ENCODE measurements at places on chromosomes 12 and 14.

GRCh38 chr14:75306927-75307699, 28.5 kb downstream of the FOS start:
- DNase-seq, result peak; percentile 40

DNA sequence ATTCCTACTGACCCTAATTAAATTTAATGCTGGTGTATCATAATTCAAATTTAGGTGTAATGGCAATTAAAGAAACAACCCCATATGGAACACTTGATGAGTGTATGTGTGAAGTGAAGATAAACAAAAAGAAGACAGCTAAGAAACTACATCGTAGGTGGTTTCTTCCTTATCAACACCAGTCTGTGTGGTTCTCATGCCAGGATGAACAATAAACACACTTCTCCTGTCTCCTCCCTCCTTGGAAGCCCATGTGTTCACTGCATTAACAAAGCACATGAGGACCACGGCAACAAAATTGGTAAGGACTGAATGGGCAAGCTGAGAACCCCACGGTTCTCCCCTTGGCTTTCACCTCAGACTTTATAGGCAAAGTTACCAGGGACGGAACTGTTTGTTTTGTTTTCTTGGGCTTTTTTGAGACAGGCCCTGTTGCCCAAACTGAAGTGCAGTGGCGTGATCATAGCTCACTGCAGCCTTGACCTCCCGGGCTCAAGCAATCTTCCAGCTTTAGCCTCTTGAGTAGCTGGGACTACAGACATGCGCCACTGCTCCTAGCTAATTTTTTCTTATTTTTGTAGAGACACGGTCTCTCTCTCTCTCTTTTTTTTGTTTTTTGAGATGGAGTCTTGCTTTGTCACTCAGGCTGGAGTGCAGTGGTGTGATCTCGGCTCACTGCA, 71.0 kb downstream of the TRAFD1 start:
- no peak for DNase-seq

DNA sequence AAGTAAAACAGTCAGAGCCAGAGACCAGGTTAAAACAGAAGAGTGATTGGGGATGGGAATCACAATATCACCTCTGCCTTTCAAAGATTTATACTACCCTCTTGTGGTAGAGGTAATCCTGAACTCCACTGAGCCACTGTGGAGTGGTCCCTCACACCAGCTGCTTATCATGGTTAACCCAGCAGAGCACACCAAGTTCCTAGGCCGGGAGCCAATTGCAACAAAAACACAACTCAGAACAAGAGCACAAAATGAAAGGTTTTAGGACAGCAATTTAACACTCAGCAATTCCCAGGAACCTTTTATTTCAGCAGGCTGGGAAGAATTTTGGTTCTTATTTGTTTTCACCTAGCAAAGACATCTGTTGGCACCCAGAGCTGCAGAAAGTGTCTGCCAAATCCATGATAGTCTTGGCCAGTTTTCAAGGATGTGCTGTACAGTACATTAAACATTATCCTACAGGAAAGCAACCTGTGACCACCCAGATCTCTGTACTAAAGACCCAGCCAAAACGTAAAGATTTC, 220.5 kb upstream of the ATXN7L3B start:
- DNase-seq, result peak; percentile 70

GRCh38 chr12:55703288-55703687, 4.4 kb downstream of the ITGA7 start:
- DNase-seq, result no peak

- DNase-seq, result no peak
Observed at GRCh38 chr14:69667938-69668335, 56.5 kb downstream of the SUSD6 start.
